Activated CD4-positive, alpha-beta memory T cell treated with anti-CD3 and anti-CD28 coated beads for 36 hours (primary cell): ENCODE measurements at places on chromosomes 12 and 14. TPM values are rescaled to one million over a fixed set of nuclear protein-coding genes. Genes with fewer than 3 reads are reported as not detected.

TAS2R10 gene
- total RNA-seq: not detected

- peaks cover 58% of the 10 kb centered on the region for H3K4me1 ChIP-seq
- H3K4me3 ChIP-seq: no peak overlapping the region
- no peak for DNase-seq
- H3K27me3 ChIP-seq: no peaks in the 10 kb centered on the region
Measured at GRCh38 chr14:71362920-71363584, 455.8 kb downstream of the PCNX1 start.

DNA sequence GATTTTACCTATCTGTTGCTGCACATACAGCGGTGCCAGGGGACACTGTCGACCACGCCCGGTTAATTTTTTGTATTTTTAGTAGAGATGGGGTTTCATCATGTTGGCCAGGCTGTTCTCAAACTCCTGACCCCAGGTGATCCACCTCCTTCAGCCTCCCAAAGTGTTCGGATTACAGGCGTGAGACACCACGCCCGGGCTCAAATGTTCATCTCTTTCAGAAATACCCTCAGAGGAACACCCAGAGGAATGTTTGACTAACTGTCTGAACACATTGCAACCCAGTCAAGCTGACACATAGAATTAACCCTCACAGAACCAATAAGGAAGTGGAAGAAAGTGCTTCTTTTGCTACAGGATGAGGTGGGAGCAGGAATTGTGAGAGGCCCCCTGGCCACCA is 15.0 kb upstream of the ETFBKMT start:
- H3K4me3 ChIP-seq: no peak overlapping the region
- H3K27me3 ChIP-seq: no peaks in the 10 kb centered on the region
- no peaks in the 10 kb centered on the region for H3K36me3 ChIP-seq
- no peak for DNase-seq

DNA sequence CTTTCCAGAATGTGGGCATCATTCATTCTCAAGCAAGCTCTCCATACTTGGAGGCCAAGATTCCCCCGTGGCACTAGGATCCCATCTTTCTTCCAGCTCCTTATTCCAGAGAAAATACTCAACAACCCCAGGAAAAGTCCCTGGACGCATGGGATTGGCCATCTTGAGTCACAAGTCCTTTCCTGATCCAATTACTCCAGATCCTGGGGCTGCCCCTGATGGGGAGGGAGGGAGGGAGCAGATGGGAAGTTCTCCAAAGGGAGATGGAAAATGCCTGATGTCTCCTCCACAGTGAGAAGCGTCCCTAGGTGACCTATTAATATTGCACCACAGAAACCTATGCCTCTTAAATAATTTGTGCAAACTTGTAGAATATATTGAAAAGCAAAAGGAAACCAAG is 12.4 kb upstream of the KCNK13 start:
- no peak overlapping the region for H3K27ac ChIP-seq
- H3K36me3 ChIP-seq: peaks cover 18% of the 10 kb centered on the region
- no peak overlapping the region for H3K4me3 ChIP-seq
- DNase-seq: no peak
- H3K4me1 ChIP-seq: no peaks in the 10 kb centered on the region

DNA sequence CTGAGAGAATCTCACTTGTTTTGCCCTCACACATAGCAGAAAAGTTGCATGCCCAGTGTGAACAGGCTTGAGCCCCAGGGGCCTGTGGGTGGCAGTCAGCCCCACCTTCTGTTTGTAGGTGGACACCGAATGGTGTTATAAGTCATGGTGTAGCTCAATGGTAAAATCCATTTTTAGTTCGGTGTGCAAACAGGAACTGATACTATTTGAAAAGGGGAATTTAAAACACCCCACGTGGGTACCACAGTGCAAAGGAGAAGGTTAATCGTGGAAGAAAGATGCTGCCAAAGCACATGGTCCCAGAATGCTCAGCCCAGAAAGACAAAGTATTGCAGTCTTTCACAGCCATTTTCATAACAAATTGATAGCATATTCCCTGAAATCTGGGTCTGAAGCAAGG is 71.8 kb upstream of the GZMB start:
- DNase-seq: no peak
- H3K27ac ChIP-seq: no peak overlapping the region

- DNase-seq: peak; percentile 34
- peaks cover 2% of the 10 kb centered on the region for H3K36me3 ChIP-seq
- H3K4me3 ChIP-seq: peak overlapping the region; percentile 82
Measured at GRCh38 chr14:54881235-54881760, 21.3 kb downstream of the GCH1 start.

- no peak for DNase-seq
- peaks cover 24% of the 10 kb centered on the region for H3K27me3 ChIP-seq
- H3K4me3 ChIP-seq: no peak overlapping the region
- no peaks in the 10 kb centered on the region for H3K36me3 ChIP-seq
- H3K27ac ChIP-seq: no peak overlapping the region
- H3K4me1 ChIP-seq: no peaks in the 10 kb centered on the region
Measured at GRCh38 chr14:96729889-96730288, 67.3 kb upstream of the VRK1 start.

- no peak for DNase-seq
- H3K36me3 ChIP-seq: peaks cover 6% of the 10 kb centered on the region
- no peak overlapping the region for H3K4me3 ChIP-seq
Measured at GRCh38 chr14:89537911-89538310, 120.9 kb upstream of the FOXN3 start.

CDH24 gene
- total RNA-seq: 1.00 TPM

STK38L gene
- total RNA-seq: 25.1 TPM

SLCO1C1 gene
- not detected for total RNA-seq

DNA sequence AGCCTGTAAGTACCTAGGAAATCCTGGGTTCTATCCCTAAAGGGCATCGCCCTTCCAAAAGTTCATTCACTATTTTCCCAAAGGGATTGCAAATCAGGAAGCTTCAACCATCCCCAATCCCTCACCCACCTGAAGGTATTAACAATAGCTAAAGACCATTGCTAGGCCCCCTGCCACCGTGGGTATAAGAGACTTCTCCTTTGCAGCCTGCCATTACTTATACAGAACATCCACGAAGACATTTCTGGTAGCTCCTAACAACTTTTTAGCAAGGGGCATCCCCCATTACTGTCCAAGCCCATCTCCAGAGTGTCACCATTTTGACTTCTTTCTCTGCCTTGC is 384 bp upstream of the SMUG1 start:
- peaks cover 15% of the 10 kb centered on the region for H3K4me1 ChIP-seq
- H3K27me3 ChIP-seq: peaks cover 11% of the 10 kb centered on the region
- no peak overlapping the region for H3K27ac ChIP-seq
- H3K36me3 ChIP-seq: no peaks in the 10 kb centered on the region

DNA sequence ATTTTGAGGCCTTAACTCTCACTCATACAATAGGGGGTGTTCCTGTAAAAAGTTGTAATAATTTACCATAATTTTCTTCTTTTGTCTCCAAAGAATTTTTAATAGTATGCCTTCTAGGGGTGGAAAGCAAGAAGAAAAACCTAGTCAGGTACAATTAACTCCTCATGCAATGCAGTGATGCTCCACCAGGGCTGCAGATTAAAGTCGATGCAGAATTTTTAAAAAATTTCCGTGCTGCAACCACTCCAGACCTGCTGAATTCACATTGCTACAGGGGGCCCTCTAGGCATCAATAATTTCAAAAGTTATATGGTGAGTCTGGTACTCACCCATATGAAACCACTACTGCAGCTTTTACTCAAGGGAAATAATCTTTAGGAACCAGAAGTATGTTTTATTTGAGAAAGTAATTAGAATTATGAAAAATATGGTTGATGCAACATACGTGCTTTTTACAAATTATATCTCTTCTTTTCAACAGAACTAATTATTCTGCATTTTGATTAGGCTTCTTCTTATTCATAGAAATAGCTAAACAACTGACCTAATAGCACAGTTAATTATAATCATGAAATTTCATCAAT is 353.2 kb downstream of the BCAT1 start:
- H3K4me3 ChIP-seq: no peak overlapping the region
- H3K4me1 ChIP-seq: peaks cover 3% of the 10 kb centered on the region
- no peak overlapping the region for H3K27ac ChIP-seq
- no peak for DNase-seq
- H3K27me3 ChIP-seq: peaks cover 14% of the 10 kb centered on the region

RHEBL1 gene
- 16.1 TPM for total RNA-seq

- no peak overlapping the region for H3K27ac ChIP-seq
- H3K36me3 ChIP-seq: peaks cover 6% of the 10 kb centered on the region
- H3K4me3 ChIP-seq: no peak overlapping the region
- no peaks in the 10 kb centered on the region for H3K4me1 ChIP-seq
Measured at GRCh38 chr14:64951724-64952123, 9.2 kb upstream of the GPX2 start.

TAS2R19 gene
- 0.93 TPM for total RNA-seq

DNA sequence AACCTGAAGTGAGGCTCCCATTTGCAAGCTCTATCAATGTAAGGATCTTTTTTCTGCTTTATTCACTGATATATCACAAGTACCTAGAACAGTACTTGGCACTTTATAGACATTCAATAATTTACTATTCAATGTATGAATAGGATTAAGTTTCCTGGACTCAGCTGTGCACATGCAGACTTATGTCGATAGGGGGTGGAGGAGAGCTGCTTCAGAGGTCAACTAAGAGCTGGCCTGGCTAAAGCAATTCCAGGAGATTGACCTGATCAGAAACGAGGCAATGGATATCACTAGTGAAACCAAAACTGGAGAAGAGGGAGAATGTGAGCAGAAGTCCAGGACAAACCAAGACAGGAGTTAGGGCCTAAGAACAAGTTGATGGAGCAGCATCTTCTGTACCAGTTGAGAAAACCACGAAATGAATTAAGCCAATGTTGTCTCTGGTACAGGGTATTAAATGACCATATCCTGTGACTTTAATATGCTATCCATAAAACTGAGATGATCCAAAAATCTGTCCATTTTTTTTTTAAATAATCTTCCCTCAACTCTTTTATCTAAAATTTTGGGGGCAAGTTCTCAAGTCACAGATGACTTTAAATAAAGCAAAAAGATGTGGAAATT is 169.2 kb downstream of the PIK3C2G start:
- no peaks in the 10 kb centered on the region for H3K36me3 ChIP-seq
- H3K27me3 ChIP-seq: no peaks in the 10 kb centered on the region
- H3K4me1 ChIP-seq: no peaks in the 10 kb centered on the region
- no peak overlapping the region for H3K4me3 ChIP-seq
- H3K27ac ChIP-seq: no peak overlapping the region

DNA sequence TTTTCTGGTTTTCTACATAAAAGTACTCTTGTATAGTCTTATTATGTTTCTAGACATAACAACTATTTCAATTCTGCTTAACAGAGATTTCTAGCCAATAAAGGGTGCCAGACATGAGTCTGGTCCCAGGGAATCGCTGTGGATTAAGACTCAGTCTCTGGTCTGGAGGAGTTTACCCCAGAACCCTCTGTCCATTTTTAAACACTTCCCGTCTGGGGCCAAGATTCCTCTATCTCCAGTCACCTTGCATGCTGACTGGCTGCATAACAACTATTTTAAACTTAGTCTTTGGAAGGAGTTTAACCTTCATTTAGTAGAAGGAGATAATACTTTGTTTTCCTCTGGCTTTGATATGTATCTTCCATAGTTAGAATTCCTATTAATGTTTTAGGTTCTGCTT is 163.1 kb upstream of the IFNG-AS1 start:
- no peaks in the 10 kb centered on the region for H3K27me3 ChIP-seq
- H3K4me3 ChIP-seq: no peak overlapping the region
- H3K36me3 ChIP-seq: peaks cover 1% of the 10 kb centered on the region
- peaks cover 24% of the 10 kb centered on the region for H3K4me1 ChIP-seq

PTPRR gene
- not detected for total RNA-seq

B4GALNT3 gene
- total RNA-seq: 1.2 TPM

STXBP6 gene
- not detected for total RNA-seq
